ENCODE measurements at places on chromosomes 11 and 22.

- no peak for DNase-seq
These were observed 57.7 kb downstream of the TRAF6 start for GRCh38 chr11:36452236-36452940.

DNA sequence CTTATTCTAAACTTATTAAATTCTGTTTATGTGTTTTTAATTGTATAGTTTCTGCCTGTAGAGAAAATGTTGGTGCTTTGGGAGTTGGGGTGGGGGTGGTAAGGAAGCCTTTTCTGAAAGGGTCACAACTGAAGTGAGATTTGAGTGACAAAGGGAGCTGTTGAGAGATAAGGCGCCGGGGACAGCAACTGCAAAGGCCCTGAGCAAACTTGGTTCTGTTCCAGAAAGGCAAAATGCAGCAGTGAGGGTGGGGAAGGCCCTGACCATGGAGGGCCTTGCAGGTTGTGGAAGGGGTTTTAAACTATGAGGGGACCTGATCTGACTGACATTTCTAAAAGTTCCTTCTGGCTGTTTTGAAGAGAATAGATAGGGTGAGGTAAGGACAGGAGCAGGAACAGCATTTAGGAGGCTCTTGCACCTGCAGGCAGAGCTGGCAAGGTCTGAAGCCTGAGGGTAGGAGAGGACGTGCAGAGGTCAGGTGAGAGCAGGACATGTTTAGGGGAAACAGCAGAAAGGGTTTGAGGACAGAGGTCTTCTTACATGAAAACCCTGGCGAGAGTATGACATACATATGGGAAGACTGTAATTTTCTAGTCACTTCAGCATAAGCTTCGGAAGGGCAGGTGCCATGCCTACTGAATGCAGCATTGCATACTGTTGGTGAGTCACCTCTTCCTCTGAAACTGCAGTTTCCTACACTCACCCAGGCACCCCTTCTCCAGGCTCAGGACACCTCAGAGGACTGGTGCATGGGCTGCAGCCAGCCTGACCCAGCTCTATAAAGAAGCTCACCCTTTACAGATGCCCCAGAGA, 190.7 kb downstream of the SNX19 start:
- no peak for DNase-seq

DNA sequence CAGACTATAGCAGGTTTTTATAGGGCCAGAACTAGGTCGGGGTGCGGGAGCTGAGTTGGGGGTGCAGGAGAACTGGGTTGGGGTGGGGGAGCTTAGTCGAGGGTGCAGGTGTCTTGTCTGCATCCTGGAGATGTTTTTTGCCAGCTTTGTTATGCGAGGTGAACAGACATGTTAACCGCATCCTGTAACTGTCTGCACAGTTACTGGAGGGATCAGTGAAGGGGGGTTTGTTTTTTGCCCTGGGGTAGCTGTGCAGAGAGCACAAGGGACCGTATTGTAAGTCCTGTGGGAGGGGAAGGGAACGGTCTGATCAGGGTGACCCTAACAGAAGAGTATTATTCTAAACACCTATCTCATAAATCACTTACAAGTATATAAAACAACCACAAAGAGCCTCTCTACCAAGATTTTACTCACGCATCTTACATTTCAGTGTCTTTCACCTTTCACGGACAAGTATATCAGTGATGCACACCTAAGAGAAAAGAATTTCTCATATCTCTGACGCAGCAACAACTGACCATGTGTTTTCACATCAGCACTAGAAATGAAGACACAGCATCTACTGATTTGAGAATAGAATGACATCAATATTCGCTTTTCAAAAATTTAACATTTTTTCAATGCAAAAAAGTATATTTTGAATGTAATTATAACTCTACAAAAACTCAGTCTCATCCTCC, 20.8 kb downstream of the ZNF195 start:
- DNase-seq = no peak

DNA sequence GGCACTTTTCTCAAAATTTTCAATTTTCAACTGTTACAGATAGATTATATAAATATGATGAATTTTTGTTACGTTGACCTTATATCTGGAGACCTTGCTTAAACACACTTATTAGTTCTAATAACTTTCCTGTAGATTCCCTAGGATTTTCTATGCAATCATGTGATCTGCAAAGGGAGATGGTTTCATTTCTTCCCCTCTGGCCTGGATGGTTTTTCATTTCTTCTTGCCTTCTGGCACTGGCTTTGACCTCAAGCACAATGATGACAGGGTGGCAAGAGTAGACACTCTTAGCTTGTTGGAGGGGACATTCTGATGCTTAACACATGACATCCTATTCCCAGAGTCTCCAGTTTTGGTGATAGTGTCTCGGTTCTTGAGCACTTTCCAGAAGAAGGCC, 75.9 kb downstream of the DGCR2 start:
- DNase-seq = no peak

GRCh38 chr11:117794772-117795629, 2.0 kb downstream of the DSCAML1 start:
- DNase-seq = no peak

- no peak for DNase-seq
These were observed 68.1 kb downstream of the IMMP1L start for GRCh38 chr11:31441296-31441695.

DNA sequence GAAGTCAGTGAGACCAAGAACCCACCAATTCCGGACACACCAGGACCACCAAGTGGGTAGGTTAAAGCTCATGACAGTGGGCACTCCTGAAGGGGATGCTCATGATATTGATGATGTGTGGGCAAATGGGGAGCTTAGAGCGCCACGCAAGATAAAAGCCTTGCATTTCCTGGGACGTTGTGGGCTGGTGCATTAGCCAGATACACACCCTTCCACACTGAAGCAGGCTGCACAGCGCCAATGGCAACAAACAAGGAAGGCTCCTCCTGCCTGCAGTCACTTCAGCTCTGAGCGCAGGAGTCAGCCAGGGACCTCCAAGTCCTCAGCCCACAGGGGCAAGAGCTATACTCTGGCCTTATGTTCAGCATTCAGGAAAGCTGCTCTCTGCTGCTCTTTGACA, 20.6 kb downstream of the TMEM218 start:
- DNase-seq = no peak

DNA sequence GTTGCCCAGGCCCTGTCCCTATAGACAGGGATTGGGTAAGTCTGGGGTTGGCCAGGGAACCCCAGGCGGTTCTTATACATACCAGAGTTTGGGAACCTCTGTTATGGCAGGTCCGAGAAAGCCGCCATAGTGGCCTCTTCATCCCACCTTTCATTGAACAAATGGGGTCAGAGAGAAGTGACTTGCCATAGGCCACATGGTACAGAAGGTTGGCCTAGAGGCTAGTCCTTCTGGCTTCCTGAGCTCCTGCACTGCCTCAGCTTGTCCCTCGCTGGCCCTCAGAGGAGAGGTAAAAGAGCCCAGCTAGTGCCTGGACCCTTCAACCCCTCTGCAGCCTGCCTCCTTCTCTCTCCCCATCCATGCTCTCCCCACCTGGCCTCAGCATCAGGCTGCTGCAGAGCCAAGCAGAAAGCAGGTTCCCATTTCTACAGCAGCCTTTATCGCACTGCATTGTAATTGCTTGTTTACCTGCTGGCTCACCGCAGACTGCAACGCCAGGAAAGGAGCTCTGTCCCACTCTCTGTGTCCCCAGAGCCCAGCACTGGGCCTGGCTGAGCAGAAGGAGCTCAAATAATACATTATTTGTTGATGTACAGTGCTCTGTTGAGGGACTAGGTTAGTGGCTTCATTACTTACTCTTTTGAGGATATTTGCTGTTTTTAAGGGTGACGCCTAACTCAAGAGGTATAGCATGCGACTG, 103.6 kb downstream of the TRIM29 start:
- DNase-seq = no peak

- DNase-seq = no peak
These were observed 9.8 kb downstream of the LTBP3 start for GRCh38 chr11:65548395-65548794.
